ENCODE measurements at places on chromosomes 5 and 9. TPM values are rescaled to one million over a fixed set of nuclear protein-coding genes. Genes with fewer than 3 reads are reported as not detected.

GRCh38 chr9:137150617-137151457 is 11.9 kb downstream of the GRIN1 start:
- no peaks in the 10 kb centered on the region for H3K4me1 ChIP-seq
- no peak for DNase-seq
- H3K27ac ChIP-seq = no peak overlapping the region
- peaks cover 36% of the 10 kb centered on the region for H3K27me3 ChIP-seq

- no peaks in the 10 kb centered on the region for H3K27me3 ChIP-seq
- H3K27ac ChIP-seq = peak overlapping the region; percentile 98
- H3K4me1 ChIP-seq = peaks cover 14% of the 10 kb centered on the region
Measured at GRCh38 chr5:149730620-149731331, 666 bp downstream of the PPARGC1B start.

The FBLL1 gene
- not detected for total RNA-seq

The RAI14 gene
- total RNA-seq = 4.0 TPM

The RELL2 gene
- total RNA-seq = 0.11 TPM

Data from psoas muscle (tissue), 8 donors.